ENCODE measurements at places on chromosomes 12 and 14.

DNA sequence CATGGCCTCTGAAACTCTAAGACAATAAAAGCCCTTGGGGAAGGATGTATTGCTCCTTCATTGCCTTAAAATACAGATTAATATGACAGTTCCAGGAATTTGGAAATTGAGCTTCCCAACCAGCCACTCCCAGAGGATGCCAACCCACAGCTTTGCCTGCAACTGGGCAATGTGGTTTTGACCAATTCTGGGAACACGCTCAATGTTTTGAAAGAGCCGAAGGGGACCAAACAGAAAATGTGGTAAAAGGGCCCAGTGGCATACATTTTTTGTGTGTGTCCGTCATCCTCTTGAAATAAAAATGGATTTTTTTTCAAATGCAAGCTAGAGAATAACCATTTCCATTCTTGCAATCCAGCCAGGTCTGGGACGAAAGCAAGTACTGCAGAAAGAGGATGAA, 88.3 kb upstream of the PLEKHG7 start:
- no peak for DNase-seq

DNA sequence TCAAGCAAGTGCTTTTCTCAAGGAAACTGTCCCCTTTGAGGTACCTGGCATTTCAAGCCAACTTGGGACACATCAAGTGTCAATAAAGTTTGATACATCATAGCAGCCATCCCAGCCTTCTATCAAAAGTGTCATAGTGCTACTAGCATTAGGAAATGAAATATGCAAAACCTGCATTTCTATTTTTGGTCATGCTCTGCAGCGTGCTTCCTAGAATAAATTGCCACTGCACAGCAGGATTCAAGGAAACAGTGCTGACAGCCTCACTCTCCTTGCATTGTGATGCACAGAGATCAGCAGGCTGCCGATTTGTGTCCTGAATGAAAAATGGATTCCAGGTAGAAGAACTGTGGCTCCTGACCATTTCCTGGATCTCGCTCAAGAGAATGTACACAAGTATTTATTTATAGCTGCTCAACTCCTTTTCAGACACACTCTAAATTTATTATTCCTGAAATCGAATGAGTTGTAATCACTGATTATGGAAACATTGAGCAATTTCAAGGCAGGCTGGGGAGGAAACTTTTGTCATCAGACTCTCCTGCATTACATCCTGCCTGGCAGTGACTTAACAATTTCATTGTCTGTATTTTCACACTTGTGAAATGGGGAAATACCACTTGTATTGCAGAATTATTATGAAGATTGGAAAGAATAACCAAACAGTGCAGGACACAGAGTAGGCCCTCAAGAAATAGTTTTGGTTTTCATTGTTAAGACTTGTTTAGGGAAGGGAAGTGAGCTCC, 120.9 kb downstream of the SLC38A6 start:
- DNase-seq = no peak

GRCh38 chr14:64815257-64815656, 64.5 kb downstream of the SPTB start:
- DNase-seq = no peak

DNA sequence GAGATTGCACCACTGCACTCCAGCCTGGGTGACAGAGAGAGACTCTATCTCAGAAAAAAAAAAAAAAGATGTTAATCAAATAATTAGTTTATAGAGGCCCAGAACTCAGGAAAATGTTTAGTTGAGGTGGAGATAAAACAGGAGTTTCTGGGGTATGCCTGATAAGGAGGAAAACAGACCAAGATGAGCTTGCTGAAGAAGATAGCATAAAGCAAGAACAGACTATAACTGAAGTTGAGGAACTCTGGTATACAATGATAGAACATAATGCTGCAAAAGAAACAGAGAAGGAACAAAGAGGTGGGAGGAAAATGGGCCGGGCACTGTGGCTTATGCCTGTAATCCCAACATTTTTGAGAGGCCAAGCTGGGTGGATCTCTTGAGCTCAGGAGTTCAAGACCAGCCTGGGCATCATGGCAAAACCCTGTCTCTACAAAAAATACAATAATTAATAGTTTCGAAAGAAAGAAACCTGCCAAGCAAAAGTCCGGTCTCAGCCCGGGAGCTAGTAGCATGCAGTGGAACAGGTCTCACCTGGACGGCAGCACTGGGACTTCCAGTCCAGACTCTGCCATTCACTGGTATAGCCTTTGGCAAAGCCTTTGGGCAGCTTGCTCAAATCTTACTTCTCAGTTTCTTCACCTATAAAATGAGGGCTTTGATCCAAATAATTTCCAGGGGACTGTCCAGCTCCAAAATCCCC, 25.4 kb downstream of the SLC35E3 start:
- DNase-seq = no peak

DNA sequence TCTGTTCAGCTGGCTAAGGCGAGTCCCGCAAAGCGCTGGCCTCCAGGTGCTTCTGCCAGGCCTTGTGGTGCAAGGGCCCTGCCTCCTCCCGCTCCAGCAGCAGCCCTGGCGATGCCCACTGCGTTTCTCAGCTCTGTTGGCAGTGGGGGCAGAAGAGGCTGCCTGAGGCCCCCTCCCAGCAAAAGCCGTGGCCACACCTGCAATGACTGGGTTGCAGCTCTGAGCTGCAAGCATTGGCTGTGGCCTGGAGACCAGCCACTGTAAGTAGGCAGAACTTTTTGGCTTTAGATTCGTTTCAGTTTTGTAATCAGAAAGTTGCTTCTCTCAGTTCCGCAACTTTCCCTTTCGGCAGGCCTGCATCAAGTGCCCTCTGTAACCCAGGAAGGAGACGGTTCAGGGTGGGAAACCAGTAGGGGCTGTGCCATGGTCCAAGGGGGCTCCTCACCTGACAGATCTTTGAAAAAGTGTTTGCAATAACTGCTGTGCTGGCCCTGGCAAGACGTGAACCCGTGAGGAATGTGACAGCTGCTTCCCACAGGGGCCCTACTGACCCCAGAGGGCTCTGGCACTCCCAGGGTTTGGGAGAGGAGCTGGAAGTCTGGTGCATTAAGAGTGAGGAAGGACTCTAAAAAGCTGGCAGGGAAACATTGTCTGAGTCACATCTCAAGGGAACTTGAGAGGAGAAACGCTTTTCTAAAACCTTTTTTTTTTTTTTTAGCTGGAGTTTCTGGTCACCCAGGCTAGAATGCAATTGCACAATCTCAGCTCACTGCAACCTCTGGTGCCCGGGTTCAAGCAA, 54.5 kb upstream of the MAX start:
- no peak for DNase-seq

DNA sequence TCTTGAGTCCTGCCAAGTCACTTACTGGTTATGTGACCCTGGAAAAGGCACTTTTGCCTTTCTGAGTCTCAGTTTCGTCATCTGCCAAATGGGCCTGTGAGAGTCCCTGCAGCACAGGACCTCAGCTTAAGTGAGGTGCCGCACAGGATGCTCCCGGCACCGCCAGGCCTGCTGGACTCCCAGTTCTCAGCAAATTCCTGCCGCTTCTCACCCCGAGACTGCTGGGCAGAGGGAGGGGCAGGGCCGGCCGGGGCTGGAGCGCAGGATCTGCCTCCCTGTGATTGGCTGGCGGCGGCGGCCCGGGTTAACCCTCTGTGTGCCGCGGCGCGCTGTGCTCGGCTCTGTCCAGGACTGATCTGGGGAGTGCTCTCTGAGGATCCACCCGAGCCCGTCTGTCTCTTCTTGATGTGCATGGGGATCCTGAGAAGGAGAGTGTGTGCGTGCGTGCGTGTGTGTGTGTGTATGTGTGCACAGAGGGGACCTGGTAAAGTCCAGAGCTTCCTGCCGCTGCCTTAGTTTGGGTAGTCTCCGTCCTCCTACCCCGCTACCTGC, 8.6 kb downstream of the SETD1B start:
- no peak for DNase-seq

GRCh38 chr12:47717443-47718193, 7.7 kb downstream of the ENDOU start:
- DNase-seq = peak; percentile 29

DNA sequence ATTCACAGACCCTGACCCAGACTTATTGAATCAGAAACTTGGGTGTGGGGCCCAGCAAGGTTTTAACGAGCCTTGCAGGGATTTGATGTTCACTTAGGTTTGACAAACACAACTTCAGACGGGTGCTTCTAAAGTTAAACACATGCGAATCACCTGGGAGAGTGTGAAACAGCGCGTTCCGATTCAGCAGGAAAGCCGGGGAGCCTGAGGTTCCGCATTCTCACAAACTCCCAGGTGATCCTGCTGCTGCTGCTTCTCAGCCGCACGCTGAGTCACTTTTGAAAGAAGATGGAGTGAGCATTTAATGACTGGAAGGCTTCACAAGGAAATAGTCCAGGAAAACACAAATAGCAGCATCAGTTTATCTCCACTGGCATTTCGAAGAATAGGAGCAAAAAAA, 44.2 kb upstream of the DDX11 start:
- no peak for DNase-seq

DNA sequence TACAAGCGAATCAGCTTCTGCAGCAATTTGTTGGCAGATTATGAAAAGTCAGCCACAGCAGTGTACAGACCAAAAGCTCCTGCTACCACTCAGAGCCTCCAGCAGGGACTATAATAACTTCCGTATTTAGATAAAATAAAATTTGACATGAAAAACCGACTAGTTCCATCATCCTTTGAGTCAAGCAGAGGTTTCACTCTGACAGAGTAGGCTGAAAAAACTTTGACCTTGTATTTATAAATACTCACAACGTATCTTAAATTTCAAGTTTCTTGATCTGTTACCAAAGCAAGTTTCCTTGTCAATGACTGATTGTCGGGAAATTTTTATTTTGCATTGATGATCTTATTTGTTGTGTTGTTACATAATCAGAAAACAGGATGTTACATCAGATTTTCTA, 283.4 kb downstream of the DAD1 start:
- DNase-seq = no peak

- no peak for DNase-seq
Observed at GRCh38 chr12:105933671-105934665, 204.8 kb downstream of the NUAK1 start.

- DNase-seq = no peak
Observed at GRCh38 chr14:58629281-58629680, 8.5 kb upstream of the DACT1 start.

DNA sequence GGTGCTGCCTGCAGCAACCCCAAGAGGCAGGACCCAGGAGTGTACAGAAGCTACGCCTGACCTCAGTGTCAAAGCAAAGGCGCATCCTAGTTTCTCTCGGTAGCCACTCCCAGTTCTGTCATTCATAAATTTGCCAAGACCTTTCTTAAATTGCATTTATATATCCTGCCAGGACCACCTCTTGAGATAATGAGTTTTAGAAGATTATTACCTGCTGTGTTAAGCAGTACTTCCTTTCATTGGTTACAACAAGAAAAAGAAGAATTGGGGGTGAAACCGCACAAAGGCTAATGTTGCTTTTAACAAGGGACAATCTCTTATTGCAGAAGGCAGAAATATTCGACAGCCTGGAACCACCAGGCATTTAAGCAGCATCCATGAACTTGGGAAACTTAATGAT, 57.8 kb downstream of the CIT start:
- DNase-seq = no peak

DNA sequence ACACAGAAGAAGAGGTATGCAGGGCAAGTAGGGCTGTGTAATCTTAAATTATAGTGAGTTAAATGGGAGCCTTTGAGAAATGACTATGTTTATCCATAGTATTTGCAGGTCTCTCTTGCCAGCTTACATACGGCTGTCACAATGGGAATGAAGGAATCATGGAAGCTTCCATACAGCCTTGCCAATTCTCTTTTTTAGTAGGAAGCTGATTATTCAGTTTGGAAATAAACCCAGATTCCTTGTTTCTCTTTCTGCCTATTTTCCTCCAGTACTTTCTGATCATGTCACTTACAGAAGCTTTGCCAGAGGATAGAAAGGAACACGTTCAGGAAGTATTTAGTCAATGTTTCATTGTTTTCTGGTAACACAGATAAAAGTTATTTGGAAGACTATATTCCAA, 217.4 kb upstream of the DIO2 start:
- DNase-seq = no peak

GRCh38 chr14:62655166-62655565, 390.1 kb downstream of the KCNH5 start:
- no peak for DNase-seq

DNA sequence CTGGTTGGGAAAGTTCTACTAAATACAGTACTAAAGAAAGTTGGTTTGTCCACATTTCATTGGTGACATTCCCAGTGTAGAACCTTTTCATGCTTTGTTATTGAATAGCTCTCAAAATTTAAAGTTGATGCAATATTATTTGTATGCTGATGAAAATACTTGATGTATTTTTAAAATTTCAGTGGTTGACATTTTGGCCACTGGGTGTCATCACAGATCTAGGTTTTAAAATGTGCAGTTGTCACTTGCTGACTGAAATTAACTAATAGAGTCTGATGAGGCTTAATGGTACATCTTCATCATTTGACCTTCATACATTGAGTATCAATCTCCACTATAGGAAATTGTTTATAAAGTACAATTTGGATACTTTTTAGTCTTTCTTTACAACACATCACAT, 37.1 kb downstream of the CMAS start:
- DNase-seq = no peak

DNA sequence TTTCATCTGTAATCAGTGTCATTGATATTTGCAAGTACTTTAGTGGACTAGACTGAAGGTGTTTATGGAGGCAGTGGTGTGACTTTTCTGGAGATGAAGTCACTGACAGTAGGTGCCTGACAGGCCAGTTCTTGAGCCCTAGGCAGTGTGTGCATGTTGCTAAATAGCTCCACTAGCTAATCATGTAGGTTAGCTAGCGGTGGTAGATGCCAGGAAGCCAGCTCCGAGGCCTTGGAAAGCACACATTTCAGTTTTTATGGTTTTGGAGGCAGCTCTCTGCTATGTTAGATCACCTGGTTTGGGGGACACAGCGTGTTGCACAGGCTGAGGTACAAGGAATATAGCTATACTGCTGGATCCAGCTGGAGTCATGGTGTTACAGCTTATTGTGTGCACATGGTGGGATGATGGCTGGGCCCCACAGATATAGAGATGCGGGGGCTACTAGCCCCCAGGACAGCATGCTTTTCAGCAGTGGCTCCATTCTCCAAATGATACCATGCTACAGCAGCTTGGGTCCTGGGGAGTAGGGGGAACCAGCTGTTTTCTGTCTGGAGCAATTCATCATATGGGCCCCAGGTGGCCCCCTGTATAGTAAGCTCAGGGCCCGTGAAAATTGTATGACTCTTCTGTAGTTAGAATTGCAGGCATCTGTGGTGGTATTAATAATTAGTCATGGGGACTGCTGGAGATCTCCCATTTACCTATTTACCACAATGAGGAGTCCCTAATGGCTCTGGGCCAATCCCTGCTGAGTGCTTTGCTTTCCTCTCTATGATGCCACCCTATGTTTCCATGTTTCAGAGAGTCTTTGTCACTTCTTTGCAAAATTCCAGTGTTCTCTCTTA, 367.2 kb upstream of the LMO3 start:
- no peak for DNase-seq

DNA sequence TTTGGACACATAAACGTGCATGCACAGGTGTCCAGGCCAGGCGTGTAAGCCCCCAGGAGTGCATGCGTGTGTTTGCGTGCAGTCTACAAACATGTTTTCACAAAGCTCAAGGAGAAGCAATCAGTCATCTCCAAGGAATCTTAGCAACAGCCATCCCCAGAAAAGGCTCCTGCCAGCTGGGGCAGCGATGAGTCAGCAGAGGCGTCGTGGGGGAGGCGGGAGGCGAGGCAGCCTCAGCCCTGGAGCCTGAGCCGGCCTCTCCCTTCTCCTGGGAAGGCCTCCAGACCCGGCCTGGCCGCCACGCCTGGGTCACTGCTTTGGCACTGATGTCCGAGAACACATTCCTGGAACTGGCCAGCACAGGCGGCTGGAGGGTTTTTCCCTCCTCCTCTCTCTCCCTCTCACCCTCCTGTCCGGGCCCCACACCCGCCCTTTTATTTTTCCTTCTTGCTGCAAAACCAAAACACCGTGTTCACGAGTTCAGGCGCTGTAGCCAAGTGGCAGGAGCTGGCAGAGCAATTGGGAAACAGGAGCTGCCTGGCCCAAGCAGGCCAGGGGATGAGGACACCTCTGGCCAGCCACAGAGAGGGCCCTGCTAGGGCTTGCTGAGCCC, 92.7 kb downstream of the LRRC74A start:
- no peak for DNase-seq
